NCI-H1092 treated with DMSO at 0.1 percent for 48 hours (cell line): ENCODE measurements at places on chromosomes 3 and 15.

DNA sequence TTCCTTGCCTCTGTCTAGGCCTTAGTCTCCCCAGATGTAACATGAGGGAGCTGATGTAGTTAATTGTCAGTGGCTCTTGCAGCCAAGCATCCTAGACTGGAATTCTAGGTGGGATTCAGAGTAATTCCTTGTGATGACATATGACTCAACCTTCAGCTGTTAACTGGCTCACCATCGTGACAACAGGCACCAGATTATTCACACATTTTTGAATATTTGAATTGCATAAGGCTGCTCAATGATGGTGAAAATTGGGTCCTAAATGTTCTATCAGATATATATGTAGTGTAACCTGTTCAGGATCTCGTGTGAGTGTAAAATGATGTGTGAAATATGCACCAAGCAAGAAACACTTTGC lies 405.1 kb downstream of the LPP start:
- no peak for DNase-seq

- DNase-seq: no peak
Measured at GRCh38 chr3:143786219-143787191, 61.8 kb downstream of the SLC9A9 start.

DNA sequence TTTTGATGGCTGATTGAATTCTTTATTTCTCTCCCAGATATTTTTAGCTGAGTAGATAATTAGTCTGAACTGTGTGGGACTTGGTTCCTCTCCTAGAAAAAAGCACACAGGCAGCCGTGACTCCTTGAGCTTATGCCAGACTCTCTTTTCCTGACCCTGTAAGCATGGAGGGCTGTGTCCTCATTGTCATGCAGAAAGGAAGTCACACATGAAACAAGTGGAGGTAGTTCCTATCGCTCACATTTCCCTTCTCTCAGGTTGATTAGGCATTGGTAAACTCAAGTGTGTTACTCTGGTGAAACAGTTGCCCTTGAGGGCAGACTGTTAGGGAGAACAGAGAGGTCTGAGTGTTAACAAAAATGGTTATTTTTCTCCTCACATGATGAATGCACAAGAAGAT lies 6.3 kb upstream of the RTP4 start:
- DNase-seq: peak; percentile 3

DNA sequence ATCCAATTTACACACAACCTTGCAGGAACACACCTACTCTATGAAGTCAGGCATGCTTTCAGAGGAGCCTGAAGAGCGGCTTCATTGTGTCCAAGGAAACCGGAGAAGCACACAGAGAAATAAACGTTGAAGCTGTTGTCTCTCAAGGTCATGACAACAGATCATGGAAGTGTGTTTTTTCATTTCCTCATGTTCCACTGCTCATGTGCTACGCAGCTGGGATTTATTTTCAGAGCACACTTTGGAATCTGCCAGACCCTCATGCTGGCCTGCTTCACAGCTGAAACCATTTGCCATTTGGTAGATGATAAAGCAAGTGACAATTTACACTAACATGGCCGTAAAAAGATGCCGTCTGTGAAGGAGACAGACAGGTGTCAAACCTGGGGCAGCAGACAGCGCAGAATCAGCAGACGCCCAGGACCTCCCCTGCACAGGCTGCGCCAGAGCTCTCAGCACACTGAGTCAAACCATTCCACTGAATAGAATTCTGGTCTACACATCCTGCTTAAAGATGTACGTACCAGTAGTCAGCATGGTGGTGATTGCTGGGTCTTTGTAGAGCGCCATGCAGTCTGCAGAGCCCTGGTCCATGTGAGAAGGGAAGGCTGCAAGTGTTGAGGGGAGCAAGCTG lies 99.3 kb downstream of the ARNT2 start:
- no peak for DNase-seq

DNA sequence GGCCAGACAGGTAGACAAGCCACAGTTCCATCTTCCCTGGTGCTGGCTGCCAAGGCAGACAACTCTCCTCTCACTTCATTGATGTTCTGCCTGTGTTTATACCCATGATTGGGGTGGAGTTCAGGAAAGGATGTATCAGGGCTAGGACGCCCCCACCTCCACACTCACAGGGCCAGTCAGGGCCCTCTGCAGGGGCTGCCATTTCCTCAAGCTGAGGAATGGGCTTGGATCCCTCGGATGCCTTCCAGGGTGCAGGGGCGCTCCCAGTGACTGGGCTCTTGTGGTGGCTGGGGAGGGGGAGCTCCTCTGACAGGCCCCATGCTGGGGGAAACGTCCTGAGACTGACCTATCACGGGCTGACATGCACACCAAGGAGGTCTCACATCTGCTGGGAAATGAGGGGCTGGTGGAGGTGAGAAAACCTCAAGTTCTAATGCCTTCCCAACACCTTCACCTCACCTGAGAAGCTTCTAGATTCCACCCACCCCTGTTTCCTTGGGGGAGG lies 31.4 kb downstream of the SEMA7A start:
- no peak for DNase-seq

GRCh38 chr3:54827776-54828175 lies 100.1 kb downstream of the LRTM1 start:
- no peak for DNase-seq

DNA sequence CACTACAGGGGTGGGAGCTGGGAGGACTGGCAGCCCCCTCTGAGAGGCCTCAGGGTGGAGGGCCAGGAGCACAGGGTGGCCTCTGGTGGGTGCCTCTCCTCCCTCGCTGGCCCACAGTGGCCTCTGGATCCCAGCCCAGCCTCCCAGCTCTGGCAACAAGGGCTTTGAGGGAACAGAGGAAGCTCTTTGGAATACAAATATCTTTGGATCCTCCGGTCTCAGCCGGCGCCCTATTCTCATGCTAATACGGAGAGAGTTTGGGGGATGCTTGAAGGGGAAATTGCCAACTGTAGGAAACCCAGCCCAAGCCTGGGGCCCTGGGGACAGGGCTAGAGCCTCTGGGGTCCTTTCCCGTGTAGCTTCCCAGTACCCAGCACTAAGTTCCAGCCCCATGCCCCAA lies 33.4 kb upstream of the INSYN1 start:
- DNase-seq: peak; percentile 23

DNA sequence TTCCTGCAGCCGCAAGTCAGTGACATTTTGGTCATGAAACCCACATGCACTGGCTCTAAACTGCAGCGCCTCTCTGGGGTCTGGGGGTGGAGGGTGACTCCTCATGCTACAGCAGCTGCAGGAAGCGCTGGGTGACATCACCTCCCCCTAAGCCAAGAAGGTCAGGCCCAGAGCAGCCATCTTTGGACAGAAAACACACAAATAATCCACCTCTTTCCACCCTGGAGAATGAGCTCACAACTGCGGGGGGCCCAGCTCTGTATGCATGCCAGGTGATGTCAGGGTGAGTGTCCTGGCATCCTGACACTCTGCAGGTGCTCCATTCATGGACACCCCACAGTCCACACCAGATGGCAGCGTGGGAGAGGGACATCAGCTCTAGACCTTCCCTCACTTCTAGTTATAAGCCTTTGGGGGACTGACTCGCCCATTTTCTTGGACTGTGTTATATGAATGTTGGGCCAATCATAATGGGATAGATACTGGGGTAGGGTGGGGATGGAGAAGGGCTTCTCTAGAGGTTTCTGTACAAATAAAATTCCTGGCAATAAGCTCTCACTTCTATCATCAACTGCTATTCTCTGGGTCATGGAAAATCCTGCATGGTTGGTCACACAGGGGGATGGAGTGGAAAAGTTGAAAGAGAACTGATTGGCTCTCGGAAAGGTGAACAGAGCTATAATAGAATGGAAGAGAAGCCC lies 70.7 kb upstream of the THBS1 start:
- DNase-seq: no peak

DNA sequence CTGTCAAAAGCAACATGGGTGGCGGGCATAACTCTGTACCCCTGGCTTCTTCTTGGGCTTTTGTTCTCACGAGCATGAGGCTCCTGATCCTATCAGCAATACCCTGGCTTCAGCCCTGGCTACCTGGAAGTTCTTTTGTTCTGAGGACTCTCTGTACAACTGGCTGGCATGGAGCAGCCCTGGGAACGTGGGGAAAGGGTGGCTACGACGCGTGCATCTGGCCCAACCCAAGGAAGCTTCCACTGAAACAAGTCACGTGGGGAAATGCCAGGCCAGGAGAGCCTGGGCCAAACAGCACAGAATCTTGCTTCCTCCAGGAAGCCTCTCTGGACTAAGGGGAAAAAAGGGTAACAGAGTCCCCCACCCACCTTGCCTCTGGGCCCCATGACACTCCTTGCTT lies 22.7 kb upstream of the ATP2B2 start:
- DNase-seq: no peak

GRCh38 chr3:72461787-72462186 lies 386.5 kb downstream of the SHQ1 start:
- DNase-seq: no peak

DNA sequence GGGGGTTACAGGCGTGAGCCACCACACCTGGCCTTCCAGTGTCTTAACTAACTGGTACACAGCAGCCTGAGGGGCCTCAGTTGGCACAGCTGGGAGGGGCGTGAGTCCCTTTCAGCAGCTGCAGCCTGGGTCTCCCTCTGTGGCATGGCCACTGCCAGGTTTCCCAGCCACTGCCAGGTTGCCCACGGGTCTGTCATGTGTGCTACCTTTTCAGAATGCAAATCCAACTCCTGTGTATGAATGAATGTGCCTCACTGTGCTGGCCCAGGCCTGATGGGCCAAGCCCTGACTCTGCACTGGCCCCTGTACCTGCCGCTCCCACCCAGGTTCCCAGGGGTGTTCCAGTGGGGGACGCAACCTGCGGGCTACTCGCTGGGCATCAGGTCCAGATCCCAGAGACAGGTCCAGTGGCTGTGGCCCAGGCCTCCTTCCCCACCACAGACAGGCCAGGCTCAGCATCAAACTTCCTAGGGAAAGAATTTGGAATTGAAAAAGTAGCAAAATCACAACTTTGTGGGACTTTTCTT lies 26.0 kb downstream of the WHAMM start:
- DNase-seq: no peak

GRCh38 chr3:140863580-140864009 lies 78.0 kb upstream of the SLC25A36 start:
- peak; percentile 35 for DNase-seq

DNA sequence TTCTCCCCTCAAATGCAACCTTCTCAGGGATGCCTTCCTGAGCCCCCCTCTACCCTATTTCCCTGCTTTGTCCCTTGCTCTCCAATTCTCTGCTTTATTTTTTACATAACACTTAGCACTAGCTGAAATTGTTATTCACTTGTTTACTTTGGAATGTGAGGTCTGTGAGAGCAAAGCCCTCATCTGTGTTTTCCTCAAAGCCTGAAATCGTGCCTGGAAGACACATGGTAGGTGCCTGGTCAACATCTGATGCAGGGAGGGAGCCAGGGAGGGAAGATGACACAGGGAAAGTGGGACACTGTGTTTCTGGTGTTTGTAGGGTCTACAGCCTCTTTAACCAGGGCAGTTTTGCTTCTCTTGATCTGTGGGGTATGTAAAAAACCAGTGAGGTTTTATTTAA lies 23.6 kb downstream of the EIF2AK4 start:
- DNase-seq: no peak

DNA sequence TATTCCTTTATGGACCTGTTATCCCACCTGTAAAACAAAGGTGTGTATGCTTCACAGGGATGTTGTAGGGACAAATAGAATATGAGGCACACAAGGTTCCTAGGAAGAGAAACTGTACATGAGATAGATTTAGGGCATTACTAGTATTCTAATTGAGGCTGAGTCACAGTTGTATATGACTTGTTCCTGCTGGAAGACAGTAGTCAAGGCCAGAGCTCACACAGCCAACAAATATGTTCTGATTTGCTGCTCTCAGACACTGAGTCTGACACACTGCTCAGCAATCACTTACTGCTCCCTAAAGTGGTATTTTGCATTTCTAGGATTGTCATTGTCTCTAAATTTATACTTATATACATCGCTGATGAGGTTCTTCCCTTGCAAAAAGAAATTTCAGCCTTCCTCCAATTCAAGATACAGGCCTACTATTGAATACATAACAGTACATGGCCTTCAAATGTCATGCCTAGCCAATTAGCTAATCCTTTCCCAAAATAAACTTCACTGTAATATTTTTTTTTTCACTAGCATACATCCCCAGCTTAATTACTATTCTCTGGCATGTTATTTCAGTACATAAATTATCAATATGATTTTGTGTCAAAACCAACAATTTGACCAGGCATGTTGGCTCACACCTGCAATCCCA lies 69.8 kb downstream of the TIGIT start:
- no peak for DNase-seq

- no peak for DNase-seq
Measured at GRCh38 chr15:88800026-88800425, 3.2 kb upstream of the ACAN start.

DNA sequence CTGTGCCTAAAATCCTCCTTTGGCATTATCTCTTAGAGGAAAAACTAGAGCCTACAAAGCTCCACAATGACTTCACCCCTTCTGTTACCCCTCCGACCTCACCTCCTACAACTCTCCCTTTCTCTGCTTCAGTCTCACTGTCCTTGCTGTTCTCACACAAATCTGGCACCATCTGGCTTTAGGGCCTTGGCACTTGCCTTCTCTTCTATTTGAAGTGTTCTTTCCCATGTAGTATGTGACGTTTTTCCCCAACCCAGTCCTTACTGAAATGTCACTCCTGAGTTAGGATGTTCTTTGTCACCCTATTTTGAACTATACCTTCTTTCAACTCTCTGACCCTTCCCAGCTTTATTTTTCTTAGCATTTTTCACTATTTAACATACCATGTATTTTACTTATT lies 8.7 kb downstream of the STX19 start:
- no peak for DNase-seq

- no peak for DNase-seq
Measured at GRCh38 chr15:67832031-67832551, 6.8 kb downstream of the SKOR1 start.

DNA sequence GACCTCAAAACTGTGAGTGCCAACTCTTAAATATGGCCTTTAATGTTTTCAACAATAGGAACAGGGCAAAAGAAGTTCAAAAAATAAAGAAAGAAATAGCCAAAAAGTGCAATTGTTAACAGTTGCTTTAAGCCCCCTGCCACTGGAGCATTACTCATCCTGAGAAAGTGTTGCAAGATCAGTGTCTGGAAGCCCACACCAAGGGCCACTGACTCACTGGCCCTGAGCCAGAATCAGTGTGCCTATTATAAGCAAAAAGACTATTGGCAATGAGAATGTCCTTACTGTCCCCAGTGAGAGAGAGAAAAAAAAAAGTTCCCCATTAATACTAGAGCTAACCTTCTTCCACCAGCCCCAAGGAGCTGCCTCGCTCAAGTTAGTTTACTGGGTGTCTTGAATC lies 480.1 kb upstream of the ZNF385D start:
- DNase-seq: no peak

- no peak for DNase-seq
Measured at GRCh38 chr15:74405823-74406222, 27.9 kb downstream of the SEMA7A start.

DNA sequence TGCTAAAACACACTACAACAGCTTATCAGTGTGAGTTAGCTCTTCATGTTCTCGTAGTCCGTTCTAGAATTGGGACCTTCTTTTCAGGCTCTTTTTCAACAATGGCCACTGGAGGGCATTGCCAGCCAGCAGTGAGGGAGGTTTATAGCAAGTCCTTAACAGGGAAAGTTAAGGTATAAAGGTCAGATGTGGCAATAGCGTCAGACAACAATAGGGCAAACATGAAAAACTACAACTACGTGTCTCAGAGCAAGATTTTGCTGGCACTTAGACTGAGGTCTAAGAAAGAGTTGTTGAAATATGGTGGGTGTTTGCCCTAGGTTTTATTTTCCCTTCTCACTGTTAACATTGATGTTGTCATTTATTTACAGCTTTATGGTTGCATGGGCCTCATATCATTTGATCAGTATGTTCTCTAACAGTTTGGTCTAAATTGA lies 161.4 kb downstream of the GMNC start:
- DNase-seq: no peak

- no peak for DNase-seq
Measured at GRCh38 chr15:61649046-61649445, 411.2 kb downstream of the VPS13C start.

- DNase-seq: no peak
Measured at GRCh38 chr3:17300441-17300840, 415.7 kb downstream of the PLCL2 start.
